ENCODE measurements at places on chromosomes 2 and 18.

DNA sequence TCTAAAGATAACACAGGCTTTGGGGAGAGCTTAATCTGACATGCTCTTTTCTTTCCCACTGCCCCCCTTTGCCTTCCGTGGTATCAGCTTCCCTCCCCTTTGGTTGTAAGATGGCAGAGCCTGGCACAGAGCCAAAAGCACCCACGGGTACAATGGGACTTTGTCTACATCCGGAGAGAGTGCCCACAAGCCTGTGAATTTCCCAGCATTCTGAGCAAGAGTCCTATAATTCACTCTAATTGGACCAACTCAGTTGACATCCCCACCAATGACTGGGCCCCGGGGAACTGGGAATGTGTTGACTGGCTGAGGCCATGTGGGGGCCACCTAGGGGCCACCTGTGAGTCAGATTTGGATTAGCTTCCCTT, 20.1 kb upstream of the C2orf72 start:
- DNase-seq = no peak

GRCh38 chr2:70094171-70094977, 7.1 kb downstream of the PCBP1 start:
- DNase-seq = no peak

- DNase-seq = no peak
Observed at GRCh38 chr2:37276291-37276690, 44.8 kb downstream of the NDUFAF7 start.

GRCh38 chr2:19361325-19361990, 3.0 kb upstream of the OSR1 start:
- DNase-seq = no peak

- no peak for DNase-seq
Observed at GRCh38 chr2:119293900-119294299, 70.3 kb downstream of the STEAP3 start.

DNA sequence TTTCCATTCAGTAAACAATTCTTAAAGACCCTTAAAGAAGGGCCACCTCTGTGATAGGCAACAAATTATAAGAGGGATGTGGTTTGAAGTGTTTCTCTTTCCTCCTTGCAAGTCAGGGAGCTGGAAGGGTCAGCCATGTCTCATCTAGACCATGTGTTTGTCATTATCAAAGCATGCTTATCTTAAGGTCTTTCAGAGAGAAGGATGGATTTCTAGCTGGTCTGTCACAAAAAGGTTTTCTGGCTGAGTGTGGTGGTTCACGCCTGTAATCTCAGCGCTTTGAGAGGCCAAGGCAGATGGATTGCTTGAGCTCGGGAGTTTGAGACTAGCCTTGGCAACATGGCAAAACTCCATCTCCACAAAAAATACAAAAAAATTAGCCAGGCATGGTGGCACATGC, 59.2 kb upstream of the PEX13 start:
- no peak for DNase-seq

DNA sequence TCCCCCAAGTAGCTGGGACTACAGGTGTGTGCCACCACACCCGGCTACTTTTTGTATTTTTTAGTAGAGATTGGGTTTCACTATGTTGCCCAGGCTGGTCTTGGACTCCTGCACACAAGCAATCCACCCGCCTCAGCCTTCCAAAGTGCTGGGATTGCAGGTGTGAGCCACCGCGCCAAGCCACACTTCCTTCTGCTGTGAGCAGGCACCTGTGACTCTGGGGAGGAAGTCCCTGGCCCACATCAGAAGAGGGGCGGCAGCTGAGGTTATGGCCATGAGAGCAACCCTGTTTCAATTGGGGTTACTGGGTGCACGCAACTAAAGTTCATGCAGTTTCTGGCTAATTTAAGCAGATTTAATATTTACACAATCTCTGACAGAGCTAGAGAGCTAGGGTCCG, 91.0 kb downstream of the PLB1 start:
- DNase-seq = peak; percentile 46
